Forelimb muscle (tissue), 1 donor: ENCODE measurements at places on chromosomes 13 and 19. TPM values are rescaled to one million over a fixed set of nuclear protein-coding genes. Genes with fewer than 3 reads are reported as not detected.
A peak's percentile ranks its signal among the peaks of the same experiment; 100 is the strongest.

GRCh38 chr13:55497486-55497885 lies 1643.2 kb upstream of the PRR20A start:
- DNase-seq = no peak

DNA sequence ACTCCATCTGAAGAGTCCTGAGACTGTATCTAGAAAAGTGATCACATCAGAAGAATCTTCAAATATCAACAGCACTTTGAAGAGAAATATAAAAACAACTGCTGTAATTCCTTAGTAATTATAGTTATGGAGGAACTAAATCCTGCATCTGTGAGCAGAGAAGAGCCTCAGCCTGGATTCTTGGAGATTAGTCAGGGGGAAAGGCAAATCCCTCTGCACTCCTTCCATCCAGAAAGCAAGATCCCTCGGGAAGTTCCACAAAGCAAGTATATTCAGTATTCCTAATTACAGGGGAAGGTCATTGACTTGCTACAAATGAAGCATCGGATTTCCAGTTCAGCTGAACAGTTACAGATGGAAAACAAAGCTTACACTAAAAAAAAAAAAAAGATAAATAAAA lies 256.6 kb upstream of the IPO5 start:
- no peak for DNase-seq

- no peak for DNase-seq
Observed at GRCh38 chr13:77207943-77208342, 119.0 kb downstream of the MYCBP2 start.

DNA sequence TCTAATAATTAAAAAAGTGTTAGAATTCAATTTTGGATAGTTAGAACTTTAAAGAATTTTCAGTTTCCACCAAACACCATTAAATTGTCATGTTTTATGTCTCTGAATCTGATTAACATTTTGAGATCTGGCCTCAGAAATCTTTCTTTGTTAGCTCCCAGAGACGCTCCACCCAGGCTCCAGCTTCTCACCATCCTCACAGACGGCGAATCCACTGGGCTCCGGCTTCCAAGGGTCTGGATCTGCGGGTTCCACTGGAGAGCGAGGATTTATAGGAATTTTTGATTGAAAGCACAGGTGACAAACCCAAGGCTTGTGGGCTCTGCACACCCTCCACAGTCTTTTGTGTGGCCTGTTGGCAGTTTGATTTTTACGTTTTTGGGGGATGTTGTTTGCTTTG lies 160.6 kb downstream of the URI1 start:
- DNase-seq = no peak

GRCh38 chr13:49218493-49219051 lies 1.6 kb upstream of the MLNR start:
- no peak for DNase-seq

GRCh38 chr13:84086847-84087162 lies 204.5 kb upstream of the SLITRK1 start:
- no peak for DNase-seq

DNA sequence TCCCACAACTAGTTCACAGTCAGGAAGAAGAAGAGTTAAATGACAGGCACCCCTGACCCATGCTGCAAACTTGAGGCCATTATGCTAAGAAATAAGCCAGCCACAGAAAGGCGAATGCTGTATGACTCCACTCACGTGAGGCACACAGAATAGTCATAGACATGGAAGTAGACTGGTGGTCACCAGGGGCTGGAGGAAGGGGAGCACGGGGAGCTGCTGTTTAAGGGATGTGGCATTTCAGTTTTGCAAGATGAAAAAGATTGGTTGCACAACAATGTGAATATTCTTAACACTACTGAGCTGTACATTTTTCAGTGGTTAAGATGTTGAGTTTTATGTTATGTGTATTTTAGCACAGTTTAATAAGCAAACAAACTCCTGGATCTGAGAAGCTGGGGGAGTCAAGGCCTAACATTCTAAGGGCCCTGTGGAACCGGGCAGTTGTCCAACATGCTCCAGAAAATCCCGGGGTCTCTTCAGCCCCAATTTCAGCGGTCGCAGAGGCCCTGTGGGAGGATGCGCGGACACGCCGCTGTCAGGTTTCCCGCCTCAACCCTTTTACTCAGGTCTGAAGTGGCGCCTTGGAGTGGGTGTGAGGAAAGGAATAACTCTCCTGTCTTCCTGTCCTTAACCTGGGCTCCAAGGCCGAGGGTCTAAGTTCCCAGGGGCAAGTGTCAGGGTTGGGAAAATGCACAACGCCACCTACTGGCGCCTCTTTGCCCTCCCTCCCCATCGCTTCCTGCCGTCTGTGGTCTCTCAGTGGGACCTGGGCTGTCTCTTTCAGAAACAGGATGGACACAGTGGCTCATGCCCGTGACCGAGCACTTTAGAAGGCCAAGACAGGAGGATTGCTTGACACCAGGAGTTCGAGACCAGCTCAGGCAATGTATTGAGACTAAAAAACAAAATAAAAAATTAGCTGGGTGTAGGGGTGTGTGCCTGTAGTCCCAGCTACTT lies 4.4 kb upstream of the TMEM272 start:
- DNase-seq = no peak

DNA sequence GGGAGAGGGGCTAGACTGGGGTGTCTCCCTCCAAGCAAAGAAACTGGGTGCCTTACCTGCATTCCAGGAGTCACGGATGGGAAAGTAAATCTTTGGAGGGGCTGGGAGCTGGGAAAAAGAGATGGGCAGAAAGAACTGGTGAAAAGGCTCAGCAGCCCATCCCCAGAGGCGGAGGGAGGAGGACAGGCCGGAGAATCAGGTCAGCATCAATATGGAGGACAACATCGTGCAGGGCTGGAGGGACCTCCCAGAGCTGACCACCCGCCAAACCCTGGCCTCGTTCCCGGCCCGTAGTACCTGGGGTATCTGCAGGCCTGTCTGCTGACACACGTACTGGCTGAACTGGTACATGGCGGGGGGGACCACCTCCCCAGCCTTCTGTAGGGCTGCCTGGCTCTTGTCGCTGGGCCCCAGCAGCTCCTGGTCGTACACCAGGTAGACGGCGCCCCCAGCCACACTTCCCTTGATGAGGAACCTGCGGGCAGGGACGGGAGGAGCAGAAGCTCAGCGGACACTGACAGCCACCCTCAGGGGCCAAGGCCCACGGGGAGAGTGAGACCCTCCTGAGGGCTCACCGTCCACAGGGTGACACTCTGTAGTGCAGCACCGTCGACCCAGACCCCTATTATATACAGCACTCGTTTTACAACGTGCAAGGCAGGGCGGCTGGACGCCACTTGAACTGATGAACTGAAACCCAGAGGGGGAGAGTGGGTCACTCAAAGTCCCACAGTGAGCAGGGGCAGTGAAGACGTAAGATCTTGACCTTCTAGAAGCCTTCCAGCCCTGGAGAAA lies 830 bp downstream of the MICOS13 start:
- no peak for DNase-seq

- DNase-seq = no peak
Observed at GRCh38 chr19:793806-794205, 3.4 kb upstream of the PTBP1 start.

- DNase-seq = no peak
Observed at GRCh38 chr19:49326165-49326704, 1.2 kb upstream of the SLC6A16 start.

GRCh38 chr13:99875391-99875790 lies 96.2 kb downstream of the ZIC5 start:
- DNase-seq = no peak

GRCh38 chr19:13275016-13275722 lies 125.0 kb downstream of the IER2 start:
- DNase-seq = no peak

- DNase-seq = no peak
Observed at GRCh38 chr19:17948931-17949930, 16.4 kb downstream of the CCDC124 start.

- no peak for DNase-seq
Observed at GRCh38 chr13:51255556-51255955, 33.4 kb downstream of the FAM124A start.

- DNase-seq = no peak
Observed at GRCh38 chr19:55289117-55289796, 5.5 kb downstream of the BRSK1 start.

DNA sequence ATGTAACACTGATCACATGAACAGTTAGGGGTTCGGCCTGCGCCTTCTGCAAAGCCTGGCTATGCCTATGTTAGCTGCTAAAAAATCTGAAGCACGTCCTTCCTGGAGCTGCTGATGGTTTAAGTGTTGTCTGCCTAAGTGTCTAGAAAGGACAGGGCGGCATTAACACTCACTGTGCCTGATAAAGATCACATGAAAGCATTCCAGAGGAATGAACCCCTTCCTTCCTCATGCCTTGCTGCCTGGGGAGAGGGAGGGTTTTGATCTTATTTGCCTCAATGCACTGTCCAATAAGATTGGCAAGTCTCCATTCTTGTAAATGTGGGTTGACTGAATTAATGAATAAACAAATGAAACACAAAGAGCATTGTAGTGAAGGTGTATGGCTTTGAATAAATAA lies 5.2 kb downstream of the DOCK9 start:
- no peak for DNase-seq

DNA sequence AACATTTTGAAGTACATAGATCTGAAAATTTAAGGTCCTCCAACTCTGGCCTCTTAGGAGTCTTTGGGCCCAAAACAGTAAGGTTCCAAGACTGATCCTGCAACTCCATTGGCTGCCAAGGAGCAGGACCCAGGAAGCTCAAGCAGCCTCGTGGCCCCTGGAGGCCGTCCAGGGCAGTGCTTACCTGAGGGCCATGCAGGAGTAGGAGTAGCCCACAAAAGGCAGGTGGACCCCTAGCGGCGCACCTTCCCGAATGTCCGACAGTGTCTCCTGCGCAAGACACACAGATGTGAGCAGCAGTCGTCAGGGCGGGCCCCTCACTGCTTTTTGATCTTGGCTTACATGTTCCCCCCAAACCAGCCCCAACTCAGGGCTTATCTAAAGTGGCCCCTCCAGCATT lies 5.7 kb upstream of the SIX5 start:
- no peak for DNase-seq

DNA sequence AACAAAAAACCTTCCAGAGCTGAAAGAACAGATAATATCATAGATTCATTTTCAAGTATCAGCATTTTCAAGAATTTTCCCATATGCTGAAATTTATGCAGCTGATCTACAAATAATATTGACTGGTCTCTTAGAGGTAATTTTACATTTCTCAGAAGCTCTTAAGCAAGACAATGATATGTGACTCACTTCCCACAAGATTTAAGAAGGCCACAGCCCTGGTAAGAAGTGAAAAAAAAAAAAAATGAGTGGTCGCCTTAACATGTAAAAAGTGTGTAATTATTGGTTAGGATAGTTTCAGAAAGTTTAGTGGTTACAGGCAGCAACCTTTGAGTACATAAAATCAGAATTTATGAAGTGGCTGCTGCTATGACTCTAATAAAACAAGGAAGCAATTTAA lies 54.5 kb downstream of the NUFIP1 start:
- DNase-seq = no peak

DNA sequence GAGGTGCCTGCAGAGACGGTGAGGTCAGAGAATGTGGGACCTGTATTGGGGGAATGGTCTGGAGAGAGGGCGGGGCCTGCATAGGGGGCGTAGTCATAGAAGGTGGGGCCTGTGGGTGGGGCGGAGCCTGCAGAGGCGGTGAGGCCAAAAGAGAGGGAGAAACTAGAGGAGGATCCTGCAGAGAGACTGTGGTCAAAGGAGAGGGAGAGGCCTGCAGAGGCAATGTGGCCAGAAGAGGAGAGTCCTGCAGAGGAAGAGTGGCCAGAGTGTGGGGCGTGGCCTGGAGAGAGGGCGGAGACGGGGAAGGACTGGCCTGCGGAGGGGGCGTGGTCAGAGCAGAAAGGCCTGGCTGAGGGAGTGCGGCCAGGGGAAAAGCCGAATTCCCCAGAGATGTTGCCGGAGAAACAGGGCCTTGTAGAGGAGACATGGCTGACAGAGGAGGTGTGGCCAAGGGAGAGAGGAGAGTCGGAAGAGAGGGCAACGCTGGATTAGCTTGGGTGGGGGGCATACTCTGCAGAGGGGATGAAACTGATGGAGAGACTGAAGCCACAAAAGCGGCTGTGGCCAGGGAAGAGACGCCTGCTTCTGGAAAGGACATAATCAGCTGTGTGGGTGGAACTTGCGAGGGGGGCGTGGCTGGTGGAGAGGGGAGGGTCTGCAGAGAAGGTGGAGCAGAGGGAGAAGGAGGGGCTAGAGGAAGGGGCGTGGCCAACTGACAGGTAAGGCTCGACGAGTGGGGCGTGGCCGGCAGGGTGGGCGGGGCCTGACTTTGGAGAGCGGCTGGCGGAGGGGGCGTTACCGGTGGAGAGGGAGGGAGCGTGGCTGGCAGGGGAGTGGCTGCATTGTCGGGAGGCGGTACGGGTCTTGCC lies 2.5 kb downstream of the PRR36 start:
- DNase-seq = peak; percentile 48

DNA sequence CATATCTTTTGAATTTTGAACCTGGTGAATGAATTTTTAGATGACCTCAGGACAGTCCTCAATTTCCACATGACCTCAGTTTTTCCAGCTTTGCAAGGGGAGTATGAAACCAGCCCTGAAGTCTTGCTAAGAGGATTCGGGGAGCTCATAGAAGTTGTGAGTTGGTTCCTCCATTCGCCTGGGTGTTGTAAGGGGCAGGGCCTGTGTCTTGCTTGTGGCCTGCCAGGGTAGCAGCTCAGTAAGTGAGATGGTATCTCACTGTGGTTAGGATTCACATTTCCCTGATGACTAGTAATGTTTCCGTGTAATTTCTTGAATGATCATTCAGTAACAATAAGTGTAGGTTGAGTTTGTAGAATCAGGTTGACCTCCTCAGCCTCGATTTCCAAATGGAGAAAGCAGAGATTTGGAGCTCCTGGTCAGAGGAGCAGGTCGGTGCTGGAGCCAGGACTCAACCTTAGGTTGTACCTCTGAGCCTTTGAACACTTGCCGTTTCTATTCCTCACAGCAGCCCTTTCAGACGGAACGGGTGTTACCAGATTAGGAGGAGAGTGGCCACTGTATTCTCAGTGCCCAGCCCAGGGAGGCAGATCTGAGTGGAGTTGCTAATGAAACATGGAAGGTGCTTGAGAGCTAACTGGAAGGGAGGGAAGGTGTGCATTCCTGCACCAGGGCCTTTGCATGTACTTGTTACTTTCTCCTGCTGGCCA lies 14.6 kb downstream of the NACC1 start:
- DNase-seq = no peak

- peak; percentile 24 for DNase-seq
Observed at GRCh38 chr19:39506944-39507714, 7.8 kb upstream of the SELENOV start.

GRCh38 chr13:101579281-101579802 lies 126.9 kb downstream of the ITGBL1 start:
- DNase-seq = no peak

GRCh38 chr13:106471957-106472543 lies 63.4 kb downstream of the EFNB2 start:
- DNase-seq = no peak

CHMP2A gene
- polyA plus RNA-seq = 76.0 TPM

NUP62 gene
- 52.7 TPM for polyA plus RNA-seq

ZNF296 gene
- polyA plus RNA-seq = 0.91 TPM

PRR20C gene
- polyA plus RNA-seq = not detected

PLVAP gene
- polyA plus RNA-seq = 40.7 TPM

KLK4 gene
- polyA plus RNA-seq = not detected

GAPDHS gene
- not detected for polyA plus RNA-seq

TLE6 gene
- polyA plus RNA-seq = 0.70 TPM

FFAR1 gene
- polyA plus RNA-seq = not detected

OR10H1 gene
- polyA plus RNA-seq = 0.04 TPM

ATP4A gene
- polyA plus RNA-seq = not detected

TBXA2R gene
- polyA plus RNA-seq = 1.7 TPM

CFAP97D2 gene
- polyA plus RNA-seq = not detected

THOP1 gene
- 44.7 TPM for polyA plus RNA-seq

IGFL4 gene
- 5.1 TPM for polyA plus RNA-seq

ZNF45 gene
- 12.5 TPM for polyA plus RNA-seq

PHLDB3 gene
- 3.4 TPM for polyA plus RNA-seq

CLIP3 gene
- polyA plus RNA-seq = 15.5 TPM

EMC10 gene
- polyA plus RNA-seq = 117 TPM

CGB1 gene
- polyA plus RNA-seq = not detected

PTPRS gene
- polyA plus RNA-seq = 36.5 TPM
